ENCODE measurements at places on chromosomes 7 and 10.

DNA sequence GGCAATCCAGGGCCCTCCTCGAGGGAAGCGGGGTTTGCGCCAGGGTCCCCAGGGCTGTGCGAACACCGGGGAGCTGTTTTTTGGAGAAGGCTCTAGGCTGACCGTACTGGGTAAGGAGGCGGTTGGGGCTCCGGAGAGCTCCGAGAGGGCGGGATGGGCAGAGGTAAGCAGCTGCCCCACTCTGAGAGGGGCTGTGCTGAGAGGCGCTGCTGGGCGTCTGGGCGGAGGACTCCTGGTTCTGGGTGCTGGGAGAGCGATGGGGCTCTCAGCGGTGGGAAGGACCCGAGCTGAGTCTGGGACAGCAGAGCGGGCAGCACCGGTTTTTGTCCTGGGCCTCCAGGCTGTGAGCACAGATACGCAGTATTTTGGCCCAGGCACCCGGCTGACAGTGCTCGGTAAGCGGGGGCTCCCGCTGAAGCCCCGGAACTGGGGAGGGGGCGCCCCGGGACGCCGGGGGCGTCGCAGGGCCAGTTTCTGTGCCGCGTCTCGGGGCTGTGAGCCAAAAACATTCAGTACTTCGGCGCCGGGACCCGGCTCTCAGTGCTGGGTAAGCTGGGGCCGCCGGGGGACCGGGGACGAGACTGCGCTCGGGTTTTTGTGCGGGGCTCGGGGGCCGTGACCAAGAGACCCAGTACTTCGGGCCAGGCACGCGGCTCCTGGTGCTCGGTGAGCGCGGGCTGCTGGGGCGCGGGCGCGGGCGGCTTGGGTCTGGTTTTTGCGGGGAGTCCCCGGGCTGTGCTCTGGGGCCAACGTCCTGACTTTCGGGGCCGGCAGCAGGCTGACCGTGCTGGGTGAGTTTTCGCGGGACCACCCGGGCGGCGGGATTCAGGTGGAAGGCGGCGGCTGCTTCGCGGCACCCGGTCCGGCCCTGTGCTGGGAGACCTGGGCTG lies 26.0 kb downstream of the PRSS2 start:
- no peak for DNase-seq

DNA sequence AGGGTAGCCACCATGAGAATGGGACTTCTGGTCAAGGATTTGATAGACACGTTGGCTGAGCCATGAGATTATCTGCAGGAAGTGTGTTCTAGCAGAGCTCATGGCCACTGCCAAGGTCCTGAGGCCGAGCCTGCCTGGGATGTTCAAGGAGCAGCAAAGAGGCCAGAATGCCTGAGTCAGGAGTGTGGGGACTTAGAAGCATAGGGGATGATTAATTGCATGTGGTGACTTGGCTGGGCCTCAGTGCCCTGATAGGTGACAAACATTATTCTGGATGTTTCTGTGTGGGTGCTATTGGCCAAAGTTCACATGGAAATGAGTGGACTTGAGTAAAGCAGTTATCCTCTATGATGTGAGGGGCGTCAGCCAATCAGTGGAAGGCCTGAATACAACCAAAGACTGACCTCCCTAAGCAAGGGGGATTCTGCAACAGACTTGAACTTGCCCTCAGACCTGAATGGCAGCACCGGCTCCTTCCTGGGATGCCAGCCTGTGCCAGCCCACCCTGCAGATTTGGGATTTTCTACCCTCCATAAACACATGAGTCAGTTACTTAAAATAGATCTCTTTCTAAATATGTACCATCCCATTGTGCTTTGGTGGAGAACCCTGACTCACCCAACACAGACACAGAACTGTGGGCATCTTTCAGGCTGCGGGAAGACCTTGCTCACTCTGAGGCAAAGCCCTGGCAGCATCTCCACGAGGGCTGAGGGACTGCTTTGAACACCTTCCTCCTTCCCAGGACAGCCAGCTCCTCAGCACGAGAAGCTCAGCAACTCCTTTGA lies 363.9 kb upstream of the MGMT start:
- DNase-seq = no peak

DNA sequence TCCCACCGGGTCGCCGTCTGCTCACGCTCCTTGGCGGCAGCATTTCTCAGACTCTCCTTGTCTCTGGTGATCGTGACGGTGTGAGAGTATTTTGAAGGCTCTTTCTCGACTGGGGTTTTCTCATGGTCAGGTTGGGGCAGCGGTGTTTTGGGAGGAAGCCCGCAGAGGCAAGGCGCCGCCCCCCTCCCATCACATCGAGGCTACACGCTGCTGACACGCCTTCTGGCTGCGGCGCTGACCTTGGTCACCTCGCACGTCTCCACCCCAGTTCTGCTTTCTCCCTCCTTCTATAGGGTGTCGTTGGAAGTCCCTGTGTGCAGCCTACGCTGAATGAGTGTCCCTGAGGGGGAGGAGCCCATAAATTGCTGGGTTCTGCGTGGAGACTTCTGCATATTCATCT lies 55.2 kb downstream of the GLRX3 start:
- DNase-seq = no peak

- no peak for DNase-seq
These were observed 47.8 kb downstream of the PHF14 start for GRCh38 chr7:11021468-11021867.

- DNase-seq = no peak
These were observed 189.7 kb downstream of the TCF7L2 start for GRCh38 chr10:113139699-113140098.

GRCh38 chr7:7769710-7770627 lies 51.6 kb upstream of the RPA3 start:
- DNase-seq = no peak

GRCh38 chr10:86354761-86355540 lies 11.6 kb downstream of the GRID1 start:
- DNase-seq = no peak

DNA sequence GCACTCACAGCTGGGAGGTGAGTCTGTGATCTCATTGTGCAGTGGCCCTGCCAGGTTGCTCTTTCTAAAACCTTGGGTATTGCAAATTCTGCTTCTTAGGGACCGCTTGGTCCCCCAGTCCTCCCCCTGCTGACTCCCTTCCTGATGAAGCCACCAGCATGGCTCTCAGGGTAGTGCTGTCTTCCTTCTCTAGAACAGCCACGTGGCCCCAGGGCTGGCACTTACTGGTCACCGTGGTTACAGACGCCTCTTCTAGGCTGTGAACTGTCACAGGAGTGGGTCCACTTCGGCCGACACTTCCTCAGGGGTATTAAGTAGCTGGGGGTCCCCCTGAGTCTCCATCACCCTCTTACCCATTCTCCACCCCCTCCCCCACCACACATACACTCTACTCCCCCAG lies 2.7 kb upstream of the HTRA1 start:
- no peak for DNase-seq

DNA sequence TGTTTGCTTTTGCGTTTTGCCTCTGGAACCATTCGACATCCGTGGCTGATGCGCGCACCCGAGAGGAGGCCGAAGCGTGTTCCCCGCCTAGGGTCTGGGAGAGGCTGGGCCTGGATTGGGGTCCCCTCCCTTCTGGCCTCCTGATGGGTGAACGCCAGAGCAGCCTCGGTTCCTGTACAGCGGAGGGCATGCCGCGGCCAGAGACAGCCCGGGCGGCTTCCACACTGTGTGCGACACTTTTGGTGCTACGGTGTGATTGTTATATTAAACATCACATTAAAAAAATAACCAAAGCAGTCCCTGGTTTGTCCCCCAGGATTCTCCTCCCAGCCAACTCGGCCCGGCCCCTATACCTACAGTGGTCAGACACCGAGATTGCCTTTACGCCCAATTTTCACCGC lies 3.7 kb upstream of the HOXA7 start:
- no peak for DNase-seq

DNA sequence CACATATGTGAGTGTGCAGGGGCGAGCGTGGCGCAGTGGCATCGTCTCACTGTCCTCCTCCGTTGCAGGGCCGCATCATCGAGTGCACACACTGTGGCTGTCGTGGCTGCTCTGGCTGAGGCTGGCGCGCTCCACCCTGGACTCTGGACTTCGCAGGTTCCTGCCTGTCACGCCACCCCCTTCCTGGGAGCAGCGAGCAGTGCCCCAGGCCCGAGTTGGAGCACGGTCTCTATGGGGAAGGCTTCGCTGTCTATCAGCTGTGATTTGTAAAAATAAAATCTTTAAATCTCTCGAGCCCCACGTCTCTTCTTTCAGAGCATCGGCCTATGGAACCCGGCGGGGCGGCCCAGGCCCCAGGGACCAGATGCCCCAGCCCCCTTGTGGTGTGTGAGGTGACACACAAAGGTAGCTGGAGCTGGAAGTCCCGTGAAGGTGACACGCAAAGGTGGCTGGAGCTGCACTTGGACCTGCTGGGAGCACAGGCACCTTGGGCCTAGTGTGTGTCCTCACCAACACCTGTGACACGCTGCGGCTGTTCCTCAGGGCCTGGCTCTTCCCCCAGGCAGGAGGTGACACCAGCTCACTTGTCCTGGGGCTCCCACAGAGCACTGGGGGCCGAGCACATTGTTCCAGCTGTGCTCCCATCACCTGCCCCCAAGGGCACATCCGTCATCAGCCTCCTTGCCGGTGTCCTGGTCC lies 10.7 kb downstream of the BUD31 start:
- DNase-seq = no peak
